ENCODE measurements at places on chromosomes 11 and 22.

DNA sequence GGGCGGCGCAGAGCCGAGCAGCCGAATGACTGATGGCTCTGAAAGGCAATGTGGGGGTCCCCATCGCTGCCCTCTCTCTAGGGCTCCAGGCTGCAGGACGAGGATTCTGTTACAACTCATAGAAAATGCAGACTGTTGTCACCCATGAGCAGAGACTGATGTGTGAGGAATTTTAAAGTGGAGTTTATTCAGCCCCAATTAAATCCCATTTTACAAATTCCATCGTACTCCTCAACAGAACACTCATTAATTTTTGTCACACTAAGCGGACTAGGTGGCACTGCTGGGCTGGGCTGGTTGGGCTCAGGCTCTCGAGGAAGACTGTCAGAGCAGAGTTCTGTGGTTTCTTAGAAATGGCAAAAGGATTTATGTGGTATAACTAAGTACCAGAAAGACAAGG lies 102.6 kb upstream of the SPON1 start:
- no peak overlapping the region for H3K4me3 ChIP-seq
- DNase-seq = no peak
- no peak overlapping the region for H3K27ac ChIP-seq
- no peaks in the 10 kb centered on the region for H3K27me3 ChIP-seq
- no peaks in the 10 kb centered on the region for H3K36me3 ChIP-seq

DNA sequence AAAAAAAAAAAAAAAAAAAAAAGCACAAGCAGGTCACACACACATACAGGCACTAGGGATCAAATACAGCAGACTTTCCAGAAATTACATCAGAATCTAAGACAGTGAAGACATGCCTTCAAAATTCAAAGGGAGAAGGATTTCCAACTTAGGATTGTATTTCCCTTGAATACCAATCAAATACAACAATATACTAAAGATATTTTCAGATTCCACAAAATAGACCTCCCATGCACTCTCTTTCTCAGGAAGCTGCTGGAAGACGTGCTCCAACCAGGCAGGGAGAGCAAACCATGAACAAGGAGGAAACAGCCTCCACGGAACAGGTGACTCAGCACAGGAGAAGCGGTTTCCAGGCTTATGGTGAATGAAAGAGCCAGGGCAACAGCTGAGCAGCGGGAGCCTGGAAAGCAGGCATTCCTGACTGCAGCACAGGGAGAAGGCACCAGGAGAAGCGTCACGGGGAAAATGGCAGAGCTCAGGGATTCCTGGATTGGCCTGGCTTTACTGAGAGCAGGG lies 32.0 kb downstream of the TMEM184B start:
- peaks cover 42% of the 10 kb centered on the region for H3K4me1 ChIP-seq
- DNase-seq = no peak
- H3K27ac ChIP-seq = no peak overlapping the region
- no peaks in the 10 kb centered on the region for H3K27me3 ChIP-seq
- peaks cover 42% of the 10 kb centered on the region for H3K36me3 ChIP-seq

- no peak overlapping the region for H3K27ac ChIP-seq
- H3K36me3 ChIP-seq = no peaks in the 10 kb centered on the region
- no peaks in the 10 kb centered on the region for H3K27me3 ChIP-seq
- H3K4me3 ChIP-seq = no peak overlapping the region
- DNase-seq = no peak
- H3K4me1 ChIP-seq = no peaks in the 10 kb centered on the region
These were observed 79.4 kb downstream of the TMPRSS5 start for GRCh38 chr11:113626736-113627135.

DNA sequence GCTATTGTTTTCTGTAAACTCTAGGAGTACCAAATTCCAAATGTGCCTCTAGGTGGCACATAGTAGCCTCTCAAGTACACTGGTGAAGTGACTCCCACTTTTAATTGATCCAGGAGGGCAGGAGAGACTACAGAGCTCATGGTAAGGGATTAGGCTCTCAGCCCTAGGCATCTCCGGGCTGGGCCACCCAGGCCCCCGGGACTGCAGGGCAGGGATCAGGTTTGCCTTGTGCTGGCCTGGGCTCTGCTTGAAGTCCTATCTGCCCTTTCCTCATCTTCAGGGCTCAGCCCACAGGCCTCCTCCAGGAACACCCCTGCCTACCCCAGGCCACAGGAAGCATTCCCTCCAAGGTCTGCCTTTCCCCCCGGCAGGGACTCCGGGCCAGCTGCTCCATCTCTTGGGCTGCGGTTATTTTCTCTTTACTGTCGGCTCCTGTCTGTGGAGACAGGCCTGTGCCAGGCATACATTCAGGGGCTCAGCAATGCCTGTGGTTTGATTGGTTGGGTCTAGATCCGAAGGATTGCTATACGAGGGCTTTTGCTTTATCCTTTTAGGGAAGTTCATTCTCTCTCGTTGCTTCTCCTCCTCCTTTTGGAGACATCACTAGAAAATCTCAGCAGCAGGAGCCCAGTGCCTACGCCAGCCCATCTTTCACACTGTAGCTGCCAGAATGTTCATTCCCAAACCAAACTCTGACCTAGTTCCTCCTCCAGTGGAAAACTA lies 32.8 kb downstream of the PARVA start:
- no peaks in the 10 kb centered on the region for H3K27me3 ChIP-seq
- peaks cover 63% of the 10 kb centered on the region for H3K4me1 ChIP-seq
- H3K36me3 ChIP-seq = no peaks in the 10 kb centered on the region
- H3K4me3 ChIP-seq = no peak overlapping the region
- no peak for DNase-seq

DNA sequence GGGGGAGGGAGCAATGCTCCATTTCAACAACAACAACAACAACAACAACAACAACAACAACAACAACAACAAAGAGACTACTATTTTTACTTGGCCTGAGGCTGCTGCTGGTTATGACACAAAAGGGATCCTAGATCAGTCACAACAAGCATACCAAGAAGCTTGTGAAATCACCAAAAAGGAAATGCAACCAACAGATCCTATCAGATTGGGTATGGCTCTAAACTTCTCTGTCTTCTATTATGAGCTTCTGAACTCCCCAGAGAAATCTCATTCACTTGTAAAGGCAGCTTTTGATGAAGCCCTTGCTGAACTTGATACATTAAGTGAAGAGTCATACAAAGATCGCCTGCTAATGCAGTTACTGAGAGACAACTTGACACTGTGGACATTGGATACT lies 10.5 kb upstream of the MS4A2 start:
- H3K4me1 ChIP-seq = no peaks in the 10 kb centered on the region
- DNase-seq = no peak
- H3K36me3 ChIP-seq = no peaks in the 10 kb centered on the region

GRCh38 chr11:58914821-58915543 lies 24.3 kb upstream of the GLYATL1 start:
- H3K4me3 ChIP-seq = no peak overlapping the region
- H3K27ac ChIP-seq = no peak overlapping the region
- no peak for DNase-seq
- no peaks in the 10 kb centered on the region for H3K4me1 ChIP-seq

DNA sequence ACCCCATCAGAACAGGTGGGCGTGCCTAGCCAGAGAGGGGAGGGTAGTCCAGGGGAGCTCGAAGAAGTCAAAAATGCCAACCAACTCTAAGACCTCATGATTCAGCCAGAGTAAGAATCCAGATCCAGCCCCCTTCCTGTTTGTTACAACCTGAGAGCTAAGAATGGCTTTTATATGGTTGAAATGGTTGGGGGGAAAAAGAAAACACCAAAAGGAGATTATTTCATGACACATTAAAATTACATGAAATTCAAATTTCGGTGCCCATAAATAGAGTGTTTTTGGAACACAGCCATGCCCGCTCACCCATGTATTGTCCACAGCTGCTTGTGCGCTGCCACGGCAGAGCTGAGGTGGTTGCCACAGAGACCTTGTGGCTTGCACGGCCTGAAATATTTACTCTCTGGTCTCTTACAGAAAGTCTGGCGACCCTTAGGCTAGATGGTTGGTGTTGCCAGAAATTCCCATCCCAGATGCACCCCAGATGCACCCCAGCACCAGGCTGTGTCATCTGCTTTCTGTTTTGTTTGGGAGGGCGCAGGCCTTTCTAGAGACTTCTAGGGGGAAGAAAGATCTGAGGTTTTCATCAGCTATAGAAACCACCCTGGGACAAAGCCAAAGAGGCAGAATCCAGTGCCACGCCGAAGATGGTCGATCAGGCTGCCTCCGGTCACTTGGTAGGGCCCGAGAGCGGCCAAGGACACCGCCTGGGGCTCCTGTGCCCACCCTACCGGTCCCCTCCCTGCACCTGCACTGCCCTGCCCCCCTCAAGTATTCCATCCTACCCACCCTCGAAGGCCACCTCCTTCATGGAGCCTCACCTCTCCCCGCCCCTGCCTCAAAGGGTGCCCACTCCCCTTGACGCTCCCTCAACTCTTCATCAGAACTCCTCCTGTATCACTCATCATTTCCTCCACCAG lies 80.2 kb downstream of the DSCAML1 start:
- H3K4me1 ChIP-seq = no peaks in the 10 kb centered on the region
- H3K36me3 ChIP-seq = no peaks in the 10 kb centered on the region
- H3K27me3 ChIP-seq = no peaks in the 10 kb centered on the region
- no peak overlapping the region for H3K27ac ChIP-seq

GRCh38 chr22:20229916-20230775 lies 38.0 kb downstream of the RTN4R start:
- H3K4me3 ChIP-seq = peak overlapping the region; percentile 20
- peak overlapping the region; percentile 54 for H3K27ac ChIP-seq
- no peaks in the 10 kb centered on the region for H3K36me3 ChIP-seq
- DNase-seq = peak; percentile 95
- H3K27me3 ChIP-seq = no peaks in the 10 kb centered on the region

DNA sequence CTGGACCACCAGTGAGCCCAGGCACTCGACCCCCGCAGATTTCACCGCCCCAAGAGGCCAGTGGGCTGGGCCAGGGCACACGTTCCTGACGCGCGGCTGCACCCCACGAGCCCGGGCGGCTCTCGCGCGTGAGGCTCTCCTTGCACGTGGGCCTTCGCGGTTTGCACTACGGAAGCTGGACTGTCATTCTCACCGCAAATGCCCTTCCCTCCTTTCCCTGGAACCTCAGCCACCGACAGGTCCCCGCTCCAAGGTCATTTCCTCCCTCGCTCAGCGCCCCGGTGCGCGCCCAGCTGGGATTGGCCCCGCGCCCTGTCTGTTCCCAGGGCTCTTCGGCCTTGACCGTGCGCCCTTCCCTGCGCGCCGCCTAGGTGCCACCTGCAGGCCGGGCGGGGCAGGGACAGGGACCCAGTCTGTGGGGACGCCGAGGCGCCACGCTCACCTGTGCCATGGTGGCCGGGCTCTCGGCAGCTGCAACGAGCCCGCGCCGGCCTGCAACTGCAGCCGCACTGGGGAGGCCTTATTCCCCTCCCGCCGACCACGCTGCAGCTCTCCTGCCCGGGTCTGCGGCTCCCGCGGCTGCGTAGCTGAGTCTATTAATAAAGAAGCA lies 2.1 kb upstream of the CPT1A start:
- no peaks in the 10 kb centered on the region for H3K27me3 ChIP-seq
- peaks cover 51% of the 10 kb centered on the region for H3K4me1 ChIP-seq
- H3K27ac ChIP-seq = no peak overlapping the region
- peak; percentile 41 for DNase-seq

- DNase-seq = no peak
- H3K27ac ChIP-seq = no peak overlapping the region
- no peaks in the 10 kb centered on the region for H3K27me3 ChIP-seq
- H3K4me1 ChIP-seq = no peaks in the 10 kb centered on the region
- H3K4me3 ChIP-seq = no peak overlapping the region
These were observed 808.7 kb downstream of the KCNA4 start for GRCh38 chr11:29208117-29208516.

DNA sequence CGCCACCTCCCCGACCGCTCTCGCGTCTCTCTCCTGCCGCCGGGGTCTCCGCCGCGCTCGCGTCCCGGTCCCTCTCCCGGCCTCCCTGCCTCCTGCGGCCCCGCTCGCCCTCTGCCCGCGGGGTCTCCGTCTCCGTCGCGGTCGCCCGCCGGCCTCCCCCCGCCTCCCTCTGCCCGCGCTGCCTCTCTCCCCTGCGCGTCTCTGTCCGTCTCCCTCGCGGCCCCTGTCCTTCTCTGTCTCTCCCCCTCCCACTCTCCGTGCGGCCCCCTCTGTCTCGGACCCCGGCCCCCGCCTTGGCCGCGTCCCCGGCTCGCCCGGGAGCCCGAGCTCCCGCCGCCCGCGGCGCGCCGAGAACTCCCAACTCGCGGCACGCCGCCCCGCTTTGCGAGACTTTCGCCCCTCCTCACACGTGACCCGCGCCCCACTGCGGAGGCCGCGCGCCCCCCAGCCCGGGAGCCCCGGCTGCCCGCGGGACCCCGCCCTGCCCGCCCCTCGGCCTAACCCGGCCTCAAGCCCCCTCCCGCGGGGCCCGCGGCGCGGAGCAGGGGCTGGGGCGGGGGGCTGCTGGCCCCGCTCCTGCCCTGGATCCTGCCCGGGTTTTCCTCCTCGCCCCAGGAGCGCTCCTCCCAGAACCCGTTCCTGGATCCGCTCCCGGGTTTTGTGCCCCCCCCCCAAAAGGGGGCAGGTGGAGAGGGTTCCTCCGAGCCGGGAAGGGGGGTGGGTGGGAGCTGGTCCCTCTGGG lies 702 bp upstream of the KCNJ4 start:
- peaks cover 7% of the 10 kb centered on the region for H3K27me3 ChIP-seq
- no peaks in the 10 kb centered on the region for H3K4me1 ChIP-seq
- no peak overlapping the region for H3K27ac ChIP-seq
- peak overlapping the region; percentile 46 for H3K4me3 ChIP-seq

DNA sequence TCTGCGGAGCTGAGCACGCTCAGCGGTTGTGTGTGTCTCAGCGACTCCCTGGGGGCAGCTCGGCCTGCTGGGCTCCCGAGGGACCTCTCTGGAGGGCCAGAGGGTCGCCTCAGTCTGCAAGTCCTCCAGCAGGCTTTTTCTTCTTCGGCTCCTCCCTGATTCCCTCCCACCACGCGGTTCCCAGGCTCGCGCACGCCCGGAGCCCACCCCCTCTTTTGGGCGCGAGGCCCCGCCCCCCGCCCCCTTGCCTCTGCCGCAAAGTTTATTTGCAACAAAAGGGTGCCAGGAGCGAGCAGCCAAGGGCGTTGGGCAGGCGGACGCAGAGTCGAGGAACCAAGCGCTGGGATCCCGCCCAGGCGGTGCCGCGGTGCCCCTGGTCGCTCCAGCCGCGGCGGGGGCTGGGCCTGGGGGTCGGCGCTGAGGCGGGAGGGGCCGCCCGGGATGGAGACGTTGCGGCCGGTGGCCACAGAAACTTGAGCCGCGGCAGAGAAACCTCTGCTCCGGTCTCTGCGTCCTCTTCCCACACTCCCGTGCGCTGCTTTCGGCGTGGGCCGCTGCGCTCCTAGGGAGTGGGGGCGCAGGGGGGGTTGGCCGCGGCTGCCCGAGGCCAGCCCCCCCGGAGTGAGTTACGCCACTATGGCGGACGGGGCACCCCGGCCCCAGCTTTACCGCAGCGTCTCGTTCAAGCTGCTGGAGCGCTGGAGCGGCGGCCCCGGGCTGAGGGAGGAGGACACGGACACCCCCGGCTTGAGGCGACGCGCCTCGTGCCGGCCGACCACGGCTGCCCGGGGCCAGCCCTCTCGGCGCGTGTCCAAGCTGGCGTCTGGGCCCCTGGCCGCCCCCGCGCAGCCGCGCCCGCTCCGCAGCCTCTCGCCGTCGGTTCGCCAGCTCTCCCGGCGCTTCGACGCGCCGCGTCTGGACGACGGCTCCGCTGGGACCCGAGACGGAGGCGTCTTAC lies at the start of gene ARHGEF17:
Gene ARHGEF17, plus strand, starts transcription at position 274 of the 958 bp plus-strand sequence. Its CDS starts 363 bp downstream, at position 637.
- H3K27ac ChIP-seq = peak within 1 kb of the TSS; percentile 97
- no peaks in the 10 kb centered on the region for H3K4me1 ChIP-seq
- peak within 1 kb of the TSS; percentile 90 for H3K4me3 ChIP-seq
- no peaks in the 10 kb centered on the region for H3K27me3 ChIP-seq
- DNase-seq = peak; percentile 76

Data from tibial artery (tissue), 4 donors.